ENCODE measurements at places on chromosomes 5 and 9.

GRCh38 chr9:5509573-5509972 lies 758 bp upstream of the PDCD1LG2 start:
- DNase-seq: no peak

DNA sequence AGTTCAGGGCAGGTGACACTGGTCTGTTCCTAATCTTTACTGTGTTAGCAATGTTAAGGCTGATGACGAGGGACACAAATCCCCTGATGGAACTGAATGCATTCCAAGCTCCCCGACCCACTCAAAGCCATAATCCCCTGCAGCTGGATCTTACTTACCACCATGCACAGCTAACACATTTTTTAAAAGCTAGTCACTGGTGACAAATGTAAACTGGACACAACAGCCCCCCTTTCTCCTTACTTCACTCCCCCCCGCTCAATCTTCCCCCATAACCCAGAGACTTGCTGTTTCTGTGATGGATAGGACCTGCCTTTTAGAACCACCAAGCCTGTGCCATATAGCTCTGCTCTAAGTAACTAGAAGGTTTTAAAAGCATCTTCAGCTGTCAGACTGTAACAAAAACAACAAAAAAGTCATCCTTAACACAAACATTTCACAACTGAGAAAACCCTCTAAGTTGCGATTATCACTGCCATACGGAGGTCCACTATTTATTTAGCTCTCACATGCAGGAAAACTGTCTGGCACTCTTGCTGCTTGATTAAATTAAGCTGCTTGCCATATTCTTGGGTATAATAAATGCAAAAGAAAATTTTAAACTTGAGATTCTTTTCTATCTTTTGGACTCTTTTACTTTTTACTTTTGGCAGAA lies 44.4 kb downstream of the BNC2 start:
- DNase-seq: no peak

GRCh38 chr9:109974143-109974917 lies 194.3 kb downstream of the PALM2AKAP2 start:
- no peak for DNase-seq

GRCh38 chr5:143213851-143214363 lies 189.6 kb downstream of the NR3C1 start:
- DNase-seq: no peak

GRCh38 chr9:98867103-98867428 lies 59.6 kb downstream of the GALNT12 start:
- DNase-seq: no peak

- no peak for DNase-seq
Measured at GRCh38 chr5:60545551-60545950, 154.4 kb downstream of the DEPDC1B start.

DNA sequence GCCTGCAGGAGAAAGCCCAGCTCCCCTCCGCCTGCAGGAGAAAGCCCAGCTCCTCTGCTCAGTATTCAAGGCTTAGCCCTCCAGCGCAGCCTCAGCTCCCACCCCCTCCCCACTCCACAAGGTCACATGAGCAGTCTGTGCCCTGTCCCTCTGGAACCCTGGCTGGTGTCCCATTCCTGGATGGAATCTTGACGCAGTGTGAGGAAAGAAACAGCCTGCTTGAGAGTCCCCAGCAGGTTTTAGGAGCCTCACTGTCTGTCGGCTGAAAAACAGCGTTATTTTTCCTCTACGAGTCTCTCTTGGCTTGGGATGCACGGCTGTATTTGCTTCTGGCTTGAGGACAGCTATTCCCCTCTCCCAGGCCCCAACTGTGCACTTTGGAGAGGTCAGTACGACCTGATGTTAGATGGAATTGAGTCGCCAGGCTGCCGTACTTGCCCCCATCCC lies 210.1 kb upstream of the TRIM32 start:
- DNase-seq: no peak

DNA sequence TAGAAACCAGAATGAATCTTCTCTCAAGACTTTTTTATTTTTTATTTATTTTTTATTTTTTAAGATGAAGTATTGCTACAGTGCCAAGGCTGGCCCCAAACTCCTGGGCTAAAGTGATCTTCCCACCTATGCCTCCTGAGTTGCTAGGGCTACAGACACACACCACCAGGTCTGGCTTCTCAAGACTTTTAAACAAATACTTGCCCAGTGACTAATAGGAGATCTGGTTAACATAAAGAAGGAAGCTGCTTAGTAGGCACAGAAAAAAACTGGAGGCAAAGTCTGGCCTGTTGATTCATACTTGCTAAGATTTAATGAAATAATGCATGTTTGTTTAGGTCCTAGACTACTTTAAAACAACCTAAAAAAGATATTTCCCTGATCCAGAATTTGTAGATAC lies 43.8 kb downstream of the SLC38A9 start:
- no peak for DNase-seq

GRCh38 chr5:13955896-13956295 lies 11.4 kb upstream of the DNAH5 start:
- DNase-seq: no peak

- no peak for DNase-seq
Measured at GRCh38 chr5:14851999-14852526, 19.5 kb downstream of the ANKH start.

GRCh38 chr9:7760014-7760415 lies 39.6 kb downstream of the DMAC1 start:
- DNase-seq: no peak

DNA sequence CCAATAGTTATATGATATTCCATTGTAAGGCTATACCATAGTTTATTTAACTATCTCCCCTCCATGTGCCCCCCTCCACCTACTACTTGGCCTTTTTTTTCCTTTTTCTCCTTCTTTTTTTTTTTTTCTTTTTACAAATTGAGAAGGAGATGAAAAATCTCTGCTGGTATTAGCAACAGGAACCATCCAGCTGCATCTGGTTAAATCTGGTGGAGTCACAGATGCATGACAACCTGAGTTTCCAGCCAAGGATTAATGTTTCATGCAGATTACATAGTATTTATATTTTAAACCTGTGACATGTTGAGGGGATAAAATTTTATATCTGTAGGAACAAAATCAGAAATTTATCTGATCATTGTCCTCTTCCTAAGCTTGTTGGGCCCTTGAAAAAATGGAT lies 128.5 kb upstream of the IQGAP2 start:
- DNase-seq: no peak

DNA sequence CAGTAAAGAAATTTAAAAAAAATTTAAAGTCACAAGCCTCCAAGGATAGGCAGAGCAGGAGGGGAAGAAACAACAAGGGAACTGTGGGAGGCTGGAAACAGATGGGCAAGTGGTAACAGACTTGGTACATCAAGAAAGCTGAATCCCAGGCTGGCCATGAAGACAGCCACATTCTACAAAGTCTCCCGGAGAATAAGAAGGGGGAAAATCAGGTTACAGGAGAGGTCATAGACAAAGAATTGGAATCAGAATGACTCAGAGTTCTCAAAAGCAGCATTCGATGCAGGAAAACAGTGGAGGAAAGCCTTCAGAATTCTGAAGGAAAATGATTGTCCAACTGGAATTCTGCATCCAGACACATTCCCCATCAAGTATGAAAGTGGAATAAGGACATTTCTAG lies 129.7 kb downstream of the ADAMTS2 start:
- no peak for DNase-seq

DNA sequence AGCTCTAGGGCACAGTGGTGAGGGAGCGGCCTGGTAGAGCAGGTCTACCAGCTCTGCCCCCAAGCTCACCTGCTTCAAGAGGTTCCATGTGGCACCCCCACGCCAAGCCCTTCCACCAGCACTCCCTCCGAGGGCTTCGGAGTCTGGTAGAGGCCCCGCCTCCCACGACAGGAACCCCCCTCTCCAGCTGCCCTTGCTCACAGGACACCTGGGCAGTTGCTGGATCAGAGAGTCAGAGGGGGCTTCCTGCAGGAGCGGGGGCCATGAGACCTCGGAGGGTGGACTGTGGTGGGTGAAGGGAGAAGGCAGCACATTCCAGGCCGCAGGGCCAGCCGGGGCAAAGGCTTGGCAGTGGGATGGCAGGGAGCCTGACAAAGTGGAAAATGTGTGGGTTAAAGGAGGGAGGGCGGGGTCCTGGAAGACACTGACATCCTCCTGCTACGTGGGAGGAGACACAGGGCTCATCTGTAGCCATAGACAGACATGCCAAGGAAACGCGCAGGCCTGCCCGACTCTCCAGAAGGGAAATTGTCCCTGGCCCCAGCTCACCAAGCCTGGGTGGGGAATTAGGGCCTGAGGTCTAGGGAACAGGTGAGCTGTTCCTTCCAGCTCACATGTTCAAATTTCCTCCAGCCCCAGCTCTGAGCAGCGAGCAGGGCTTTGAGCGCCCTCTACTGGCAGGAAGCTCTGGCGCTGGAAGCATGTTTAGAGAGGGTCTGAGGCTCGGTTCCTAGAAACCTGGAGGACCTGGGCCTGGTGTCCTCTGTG lies 74.2 kb downstream of the NTNG2 start:
- no peak for DNase-seq

GRCh38 chr9:101791938-101792337 lies 53.5 kb upstream of the GRIN3A start:
- DNase-seq: no peak

- no peak for DNase-seq
Measured at GRCh38 chr9:109499631-109500410, 1.7 kb upstream of the PTPN3 start.

- DNase-seq: no peak
Measured at GRCh38 chr5:53508125-53508524, 27.7 kb downstream of the FST start.

- no peak for DNase-seq
Measured at GRCh38 chr9:10251490-10251889, 361.3 kb downstream of the PTPRD start.

DNA sequence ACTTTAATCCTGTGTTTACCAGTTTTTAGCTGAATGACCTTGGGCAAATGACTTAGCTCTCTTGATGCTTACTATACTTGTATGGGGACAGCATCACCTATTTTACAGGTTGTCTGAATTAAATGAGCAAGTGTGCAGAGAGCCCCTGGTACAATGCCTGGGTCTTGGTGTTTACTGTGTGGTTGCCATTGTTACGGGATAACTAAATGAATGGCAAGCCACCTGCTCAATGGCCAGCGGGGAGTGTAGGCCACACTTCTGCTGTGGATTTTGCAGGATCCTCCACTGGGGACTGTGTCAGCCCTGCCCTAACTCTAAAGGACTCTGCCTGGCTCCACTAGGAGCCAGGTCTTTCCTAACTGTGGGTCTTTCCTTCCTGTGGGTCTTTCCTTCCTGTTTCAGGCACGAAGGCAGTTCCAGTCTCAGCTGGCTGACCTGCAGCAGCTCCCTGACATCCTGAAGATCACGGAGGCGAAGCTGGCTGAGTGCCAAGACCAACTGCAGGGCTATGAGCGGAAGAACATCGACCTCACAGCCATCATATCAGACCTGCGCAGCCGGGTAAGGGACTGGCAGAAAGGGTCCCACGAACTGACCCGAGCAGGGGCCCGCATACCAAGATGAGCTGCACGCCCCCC lies 10.3 kb upstream of the GLE1 start:
- no peak for DNase-seq

GRCh38 chr9:101307524-101308213 lies 77.1 kb downstream of the BAAT start:
- DNase-seq: no peak

DNA sequence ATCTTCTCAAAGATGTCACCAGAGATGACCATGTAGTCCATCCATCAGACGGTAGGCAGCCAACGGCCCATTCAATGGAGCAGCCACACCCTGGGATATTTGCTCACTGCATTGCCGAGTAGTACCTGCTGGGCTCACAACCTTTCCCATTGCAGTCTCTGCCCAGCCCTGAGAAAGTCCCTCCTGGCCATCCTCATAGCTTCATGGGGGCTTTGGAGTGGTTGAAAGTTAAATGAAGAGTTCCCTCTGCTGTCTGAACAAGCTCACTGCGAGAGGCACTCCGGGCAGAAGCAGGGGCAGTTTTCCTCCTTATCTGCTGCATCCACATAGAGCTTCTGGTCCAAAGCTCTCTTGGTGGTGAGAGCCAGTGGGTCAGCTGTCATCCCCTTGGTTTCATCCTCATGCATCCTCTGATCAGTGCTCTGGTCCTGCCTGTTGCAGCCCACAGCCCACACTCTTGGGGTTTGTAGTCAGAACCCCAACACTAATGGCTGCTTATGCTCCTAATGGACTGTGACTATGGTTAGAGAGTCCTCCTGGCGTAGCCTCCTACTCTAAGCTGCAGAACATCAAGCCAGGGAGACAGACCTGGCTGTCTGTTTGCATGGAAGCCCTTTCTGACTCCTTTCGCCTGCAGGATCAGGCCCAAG lies 23.3 kb downstream of the TNFSF8 start:
- no peak for DNase-seq

DNA sequence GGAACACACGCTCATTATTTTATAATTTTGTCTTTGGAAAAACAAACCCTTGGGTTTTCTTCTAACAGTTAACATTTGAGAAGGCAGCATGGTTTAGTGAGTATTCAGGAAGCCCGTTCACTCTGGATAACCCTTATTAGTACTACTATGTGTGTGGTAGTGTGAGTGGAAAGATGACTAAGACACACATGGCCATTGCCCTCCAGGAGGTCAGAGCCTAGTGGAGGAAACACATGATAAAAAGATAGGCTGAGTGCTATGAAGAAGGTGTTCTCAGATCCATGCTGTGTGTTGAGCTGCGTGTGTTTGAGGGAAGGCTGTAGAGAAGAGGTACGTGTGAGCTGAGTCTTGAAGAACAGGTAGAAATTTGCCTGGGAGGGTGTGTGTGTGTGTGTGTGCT lies 8.4 kb downstream of the C5orf47 start:
- no peak for DNase-seq

DNA sequence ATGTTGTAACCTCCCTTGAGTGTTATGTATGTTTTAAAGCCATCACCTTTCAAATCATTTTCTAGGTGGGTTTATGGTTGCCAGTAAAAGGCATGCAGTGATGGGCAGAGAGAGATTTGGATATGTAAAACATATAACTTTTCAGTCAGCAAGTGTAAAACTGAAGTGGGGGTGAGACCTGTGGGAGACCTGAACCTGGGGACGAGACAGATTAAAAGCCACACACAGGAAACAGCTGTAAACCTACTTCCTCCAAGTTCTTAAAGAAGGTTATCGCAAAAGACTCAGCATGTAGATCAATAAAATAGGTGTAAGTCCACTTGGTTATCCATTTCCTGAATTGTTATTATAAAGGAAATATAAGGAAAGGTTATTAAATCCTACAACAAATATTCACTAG lies 76.6 kb downstream of the YIPF5 start:
- no peak for DNase-seq

DNA sequence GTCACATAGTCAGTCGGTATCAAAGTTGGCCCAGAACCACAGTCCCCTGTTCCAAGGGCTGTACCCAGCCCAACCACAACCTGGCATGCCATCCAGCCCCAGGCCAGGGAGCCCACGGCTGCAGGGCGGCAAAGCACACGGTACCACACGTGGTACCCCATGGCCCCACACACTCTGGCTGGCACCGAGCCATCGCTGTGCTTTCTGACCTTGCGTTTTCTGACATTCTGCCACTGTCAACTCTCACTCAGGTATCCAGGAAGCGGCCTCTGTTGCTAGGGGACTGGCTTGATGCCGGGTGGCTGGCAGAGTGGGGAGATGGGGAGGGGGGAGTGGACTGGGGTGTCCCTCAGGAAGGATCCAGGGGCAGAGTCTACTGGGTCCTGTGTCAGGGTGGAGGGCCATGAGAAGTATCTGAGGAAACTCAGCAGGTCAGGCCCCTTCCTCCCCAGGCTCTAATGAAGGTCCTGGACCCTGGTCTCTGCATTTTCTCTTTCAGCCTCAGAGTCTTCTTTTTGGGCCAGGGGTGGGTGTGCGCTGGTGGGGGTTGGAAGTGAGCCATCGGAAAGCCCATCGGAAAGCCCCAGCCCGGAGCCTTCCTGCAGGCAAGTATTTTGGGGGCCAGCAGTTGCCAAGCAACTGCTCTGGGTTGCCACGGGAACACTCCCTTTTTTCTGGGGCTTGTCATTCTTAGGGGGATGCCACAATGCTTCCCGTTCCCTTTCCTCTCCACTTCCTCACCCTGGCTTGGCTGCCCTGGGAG lies 21.0 kb upstream of the RALGDS start:
- DNase-seq: no peak
